ENCODE measurements at places on chromosomes 11 and 22.

DNA sequence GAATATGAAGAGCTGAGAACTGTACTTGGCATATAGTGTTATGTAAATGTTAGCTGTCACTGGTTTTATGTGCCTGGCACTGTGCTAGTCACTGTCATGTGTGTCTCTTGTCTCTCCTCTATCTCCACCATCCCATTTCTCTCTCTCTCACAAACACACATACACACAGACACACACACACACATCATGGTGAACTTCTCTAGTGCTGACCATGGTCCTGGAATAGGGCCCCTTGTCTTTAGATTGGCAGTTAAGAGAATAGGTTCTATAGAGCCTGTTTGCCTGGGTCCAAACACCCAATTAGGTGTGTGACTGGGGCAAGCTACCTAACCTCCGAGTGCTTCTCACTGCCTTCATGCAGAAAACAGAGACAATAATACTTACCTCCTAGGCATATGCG, 109.7 kb upstream of the NARS2 start:
- DNase-seq: no peak

GRCh38 chr22:39666926-39667325, 96.4 kb downstream of the CACNA1I start:
- DNase-seq: no peak

- DNase-seq: peak; percentile 70
These were observed 13.2 kb downstream of the TKFC start for GRCh38 chr11:61345954-61346843.

DNA sequence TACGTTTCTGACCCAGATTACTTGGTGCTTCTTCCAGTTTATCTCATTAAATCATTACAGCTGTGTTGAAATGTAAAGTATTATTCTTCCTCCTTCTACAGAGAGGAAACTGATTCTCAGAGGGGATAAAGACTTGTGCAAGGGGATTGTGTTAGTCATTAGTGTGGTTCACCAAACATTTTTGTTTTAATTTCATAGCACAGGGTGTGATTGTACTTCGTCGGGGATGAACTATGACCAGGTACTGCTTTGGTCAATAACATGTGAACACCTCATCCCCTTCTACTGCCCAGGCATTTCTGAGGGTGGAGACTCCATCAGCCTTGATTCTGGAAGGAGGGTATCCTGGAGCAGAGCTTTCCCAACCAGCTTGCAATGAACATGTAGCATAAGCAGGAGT, 120.2 kb upstream of the ALX4 start:
- DNase-seq: no peak

GRCh38 chr11:61021661-61022212, 50.3 kb downstream of the CD6 start:
- no peak for DNase-seq

DNA sequence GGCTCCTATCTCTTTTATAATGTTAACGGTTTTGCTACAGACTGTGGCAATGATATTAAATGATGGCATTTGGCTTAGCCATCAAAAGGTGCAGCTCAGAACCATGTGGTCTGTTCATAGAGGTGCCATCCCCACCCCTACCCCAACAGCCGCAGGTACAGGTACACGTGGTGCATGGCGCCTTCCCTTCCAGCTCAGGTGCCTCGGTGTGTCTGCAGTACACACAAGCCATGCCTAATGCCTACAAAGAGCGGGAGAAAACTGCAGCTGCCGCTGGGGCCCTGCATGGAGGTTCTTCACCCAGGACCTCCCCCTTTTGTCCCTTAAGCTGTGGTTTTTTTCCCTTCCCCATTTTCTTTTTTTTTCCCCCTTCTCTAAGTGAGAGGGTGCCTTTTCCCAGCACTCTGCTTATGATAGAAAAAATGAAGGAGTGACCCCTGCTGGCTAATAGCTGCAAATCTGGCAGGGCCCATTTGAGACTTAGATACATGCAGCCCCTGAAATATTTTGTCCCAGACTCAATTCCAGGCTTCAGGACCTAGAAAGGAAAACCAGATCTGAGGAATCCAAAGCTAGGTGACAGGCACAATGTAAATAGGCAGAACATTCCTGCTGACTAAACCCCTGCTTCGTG, 6.5 kb downstream of the OR52M1 start:
- no peak for DNase-seq

DNA sequence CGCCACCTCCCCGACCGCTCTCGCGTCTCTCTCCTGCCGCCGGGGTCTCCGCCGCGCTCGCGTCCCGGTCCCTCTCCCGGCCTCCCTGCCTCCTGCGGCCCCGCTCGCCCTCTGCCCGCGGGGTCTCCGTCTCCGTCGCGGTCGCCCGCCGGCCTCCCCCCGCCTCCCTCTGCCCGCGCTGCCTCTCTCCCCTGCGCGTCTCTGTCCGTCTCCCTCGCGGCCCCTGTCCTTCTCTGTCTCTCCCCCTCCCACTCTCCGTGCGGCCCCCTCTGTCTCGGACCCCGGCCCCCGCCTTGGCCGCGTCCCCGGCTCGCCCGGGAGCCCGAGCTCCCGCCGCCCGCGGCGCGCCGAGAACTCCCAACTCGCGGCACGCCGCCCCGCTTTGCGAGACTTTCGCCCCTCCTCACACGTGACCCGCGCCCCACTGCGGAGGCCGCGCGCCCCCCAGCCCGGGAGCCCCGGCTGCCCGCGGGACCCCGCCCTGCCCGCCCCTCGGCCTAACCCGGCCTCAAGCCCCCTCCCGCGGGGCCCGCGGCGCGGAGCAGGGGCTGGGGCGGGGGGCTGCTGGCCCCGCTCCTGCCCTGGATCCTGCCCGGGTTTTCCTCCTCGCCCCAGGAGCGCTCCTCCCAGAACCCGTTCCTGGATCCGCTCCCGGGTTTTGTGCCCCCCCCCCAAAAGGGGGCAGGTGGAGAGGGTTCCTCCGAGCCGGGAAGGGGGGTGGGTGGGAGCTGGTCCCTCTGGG, 702 bp upstream of the KCNJ4 start:
- DNase-seq: no peak

GRCh38 chr11:132408877-132409276, 1038.5 kb downstream of the NTM start:
- no peak for DNase-seq

DNA sequence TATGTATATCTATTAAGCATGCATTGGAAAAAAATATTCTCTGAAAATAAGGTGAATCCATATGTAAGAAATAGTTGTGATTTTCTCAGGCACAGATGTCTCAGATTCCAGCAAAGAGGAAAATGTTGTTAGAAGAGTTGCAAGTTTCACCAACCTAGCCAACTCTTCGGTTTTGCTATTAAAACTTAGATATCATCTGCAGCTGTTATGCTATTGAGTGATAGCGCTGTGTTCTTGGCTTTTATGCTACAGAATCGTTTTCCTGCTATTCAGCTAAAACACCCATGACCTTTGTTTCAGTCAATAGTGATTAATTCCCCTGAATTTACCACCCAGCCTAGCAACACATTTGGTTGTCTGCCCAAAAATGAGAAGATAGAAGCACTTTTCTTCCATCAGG, 795.6 kb upstream of the ANO3 start:
- no peak for DNase-seq

DNA sequence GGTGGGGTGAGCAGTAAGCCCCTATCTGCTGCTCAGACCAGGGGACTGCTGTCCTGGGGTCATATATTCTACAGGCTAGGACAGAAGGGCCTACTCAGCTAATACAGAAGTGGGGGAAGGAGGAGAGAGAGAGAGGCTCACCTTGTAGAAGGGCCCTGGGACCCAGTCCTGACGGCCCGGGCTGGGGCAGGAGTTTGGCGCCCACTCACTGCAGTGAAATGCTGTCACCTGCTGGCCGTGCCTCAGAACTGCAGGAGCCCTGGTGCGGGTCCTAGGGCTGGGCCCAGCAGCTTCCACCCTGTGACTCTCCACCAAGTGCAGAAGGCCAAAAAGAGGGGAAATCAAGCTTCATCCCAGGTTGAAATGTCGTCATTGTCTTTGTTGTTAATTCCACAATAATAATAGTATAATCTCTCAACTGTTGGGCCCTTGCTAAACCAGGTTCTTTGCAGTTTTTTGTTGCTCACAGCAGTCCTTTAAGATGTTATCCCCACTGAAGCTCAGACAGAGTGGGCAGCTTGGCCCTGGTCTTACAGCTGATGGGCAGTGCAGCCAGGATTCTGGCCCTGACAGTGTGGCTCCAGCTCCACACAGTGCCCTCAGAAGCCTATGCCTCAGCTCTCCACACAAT, 29.6 kb downstream of the TRIM29 start:
- DNase-seq: peak; percentile 91

- no peak for DNase-seq
These were observed 238.9 kb upstream of the API5 start for GRCh38 chr11:43072911-43073310.

DNA sequence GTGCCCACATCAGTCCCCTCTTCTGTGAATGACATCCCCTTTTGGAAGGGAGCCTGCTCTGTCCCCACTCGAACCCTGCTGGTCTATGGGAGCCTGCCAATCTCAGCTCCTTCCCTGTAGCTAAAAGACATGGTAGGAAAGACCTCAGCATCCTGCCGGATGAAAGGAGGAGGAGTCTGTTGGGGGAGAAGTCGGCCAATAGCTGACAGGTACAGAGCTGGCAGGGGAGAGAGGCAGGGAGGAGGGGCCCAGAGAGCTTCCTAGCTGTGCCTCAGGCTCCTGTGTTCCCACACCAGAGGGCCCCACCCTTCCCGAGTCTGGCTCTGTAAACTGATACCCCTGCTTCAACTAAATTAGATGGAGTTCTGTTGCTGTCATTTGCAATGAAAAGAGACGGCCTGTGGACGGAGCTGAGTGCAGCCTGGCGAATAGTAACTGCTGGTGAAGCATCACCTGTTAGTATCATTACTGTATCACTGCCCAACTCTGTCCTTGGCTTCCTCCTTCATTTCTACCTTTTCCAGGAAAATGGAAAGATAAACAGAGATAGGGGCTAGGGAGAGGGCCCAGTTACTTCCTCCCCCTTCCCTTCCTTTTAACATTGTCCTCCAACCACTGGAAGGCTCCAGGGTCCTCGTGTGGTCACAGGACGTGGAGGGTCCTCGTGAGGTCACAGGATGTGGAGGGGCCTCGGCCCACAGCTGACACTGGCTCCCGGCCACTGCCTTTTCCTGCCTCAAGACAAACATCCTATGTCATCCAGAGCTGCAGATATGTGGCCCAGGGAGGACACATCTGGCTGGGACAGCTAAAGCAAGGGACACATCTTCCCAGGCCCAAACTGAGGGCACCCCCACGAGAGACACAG, 15.1 kb downstream of the FXYD6 start:
- no peak for DNase-seq

DNA sequence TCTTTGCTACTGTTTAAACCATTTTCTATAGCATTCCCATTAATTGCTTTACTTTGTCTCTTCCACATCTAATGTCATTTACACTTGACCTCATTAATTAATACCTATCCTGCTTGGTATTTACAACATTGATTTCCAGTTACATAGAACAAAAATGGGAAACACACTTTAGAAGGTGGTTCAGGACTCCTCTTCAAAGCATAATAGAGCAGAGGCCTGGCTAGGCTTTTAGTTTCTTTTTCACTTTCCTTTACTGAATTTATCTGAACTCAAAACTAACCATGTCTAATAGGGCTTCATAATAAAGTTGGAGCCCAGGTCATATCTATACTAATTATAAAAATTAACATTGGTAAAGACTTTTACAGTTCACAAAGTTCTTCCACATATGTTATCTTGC, 648.0 kb upstream of the KIRREL3 start:
- no peak for DNase-seq

DNA sequence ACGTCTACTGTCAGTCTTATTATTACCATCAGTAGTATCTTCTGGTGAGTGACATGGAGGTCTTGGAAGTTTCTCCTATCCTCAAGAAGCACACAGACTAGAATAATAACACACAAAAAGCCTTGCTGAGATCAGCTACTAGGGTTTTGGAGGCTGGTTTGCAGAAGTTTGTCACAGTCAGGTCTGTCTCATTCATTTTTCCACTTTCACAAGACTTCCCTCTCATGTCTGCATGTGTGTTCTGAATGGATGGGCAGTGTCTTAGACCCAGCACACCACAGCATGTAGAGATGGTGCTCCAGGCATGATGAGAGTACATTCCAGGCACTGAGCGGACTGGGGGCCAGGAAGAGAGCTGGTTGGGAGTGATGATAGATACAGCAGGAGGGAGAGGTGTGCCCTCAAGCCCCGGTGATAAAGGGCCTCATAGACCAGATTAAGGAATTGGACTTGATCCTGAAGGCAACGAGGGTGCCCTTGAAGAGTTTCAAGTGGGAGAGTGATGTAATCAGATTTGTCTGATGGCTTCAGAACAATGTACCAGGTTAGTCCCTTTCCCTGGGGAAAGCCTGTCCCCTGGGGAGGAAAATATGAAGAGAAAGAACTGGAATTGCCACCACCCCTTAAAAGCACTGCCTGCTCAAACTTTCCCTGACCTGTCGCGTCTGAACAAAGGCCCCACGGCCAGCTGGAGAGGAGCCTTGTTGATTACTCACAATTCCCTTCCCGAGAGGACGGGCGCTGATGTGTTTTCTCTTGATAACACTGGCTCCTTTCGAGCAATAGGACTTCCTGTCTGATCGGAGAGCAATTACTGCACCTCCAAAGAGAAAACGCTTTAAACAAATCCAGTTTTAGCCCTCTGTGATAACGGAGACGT, 45.1 kb upstream of the LMO2 start:
- peak; percentile 87 for DNase-seq

DNA sequence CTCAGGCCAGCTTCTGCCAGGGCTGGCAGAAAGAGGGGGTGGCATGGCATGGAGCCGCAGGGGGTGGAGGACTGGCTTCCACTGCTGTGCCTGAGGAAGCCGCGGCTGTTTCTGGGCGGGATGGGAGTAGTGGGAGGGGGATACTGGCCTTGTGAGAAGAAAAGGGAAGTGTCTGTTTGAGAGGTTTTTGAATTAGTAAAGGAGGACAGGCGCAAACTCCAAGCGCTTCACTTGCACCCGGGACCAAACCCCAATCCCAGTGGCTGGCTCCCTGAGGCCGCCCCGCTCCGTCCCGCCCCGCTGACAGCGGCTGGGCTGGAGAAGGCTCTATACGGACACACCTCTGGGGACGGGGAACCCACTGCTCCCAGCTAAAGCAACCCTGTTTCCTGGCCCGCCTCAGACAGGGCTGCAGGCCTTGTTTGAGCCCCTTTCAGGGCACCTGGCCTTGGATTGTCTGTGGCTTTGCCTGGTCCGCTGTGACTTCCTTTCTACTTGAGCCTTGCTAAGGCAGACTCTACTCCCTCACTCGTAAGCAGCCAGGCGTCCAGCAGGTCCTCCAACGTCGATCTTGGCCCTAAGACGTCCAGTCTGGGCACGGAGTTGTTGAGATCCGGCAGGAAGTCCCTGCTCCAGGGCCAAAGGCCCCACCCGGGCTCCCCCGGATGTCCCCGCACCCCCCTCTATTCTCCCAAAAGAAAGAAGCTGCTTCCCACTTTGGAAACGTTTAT, 2.2 kb downstream of the APOA1 start:
- DNase-seq: peak; percentile 75

Measured in aorta (tissue), 5 donors.